Esophagus squamous epithelium (tissue), 5 donors: ENCODE measurements at places on chromosomes 5 and 9.

DNA sequence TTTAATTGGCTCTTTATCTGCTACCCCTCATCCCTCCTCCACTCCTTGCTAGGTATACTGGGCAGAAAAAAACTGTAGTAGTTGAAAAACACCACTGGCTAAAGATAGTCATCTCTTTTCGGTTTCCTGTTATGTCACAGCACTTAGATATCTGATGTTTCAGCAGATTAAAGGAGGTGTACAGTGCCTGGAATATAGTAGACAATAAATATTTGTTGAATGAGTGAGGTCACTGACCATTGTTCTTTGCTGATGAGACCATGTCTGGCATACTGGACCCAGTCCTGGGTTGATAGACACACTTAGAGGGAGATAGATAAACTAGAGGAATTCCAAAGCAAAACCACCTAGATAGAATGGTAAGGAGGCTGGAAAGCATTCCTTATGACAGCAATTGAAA lies 3.2 kb downstream of the GRPEL2 start:
- DNase-seq = no peak

DNA sequence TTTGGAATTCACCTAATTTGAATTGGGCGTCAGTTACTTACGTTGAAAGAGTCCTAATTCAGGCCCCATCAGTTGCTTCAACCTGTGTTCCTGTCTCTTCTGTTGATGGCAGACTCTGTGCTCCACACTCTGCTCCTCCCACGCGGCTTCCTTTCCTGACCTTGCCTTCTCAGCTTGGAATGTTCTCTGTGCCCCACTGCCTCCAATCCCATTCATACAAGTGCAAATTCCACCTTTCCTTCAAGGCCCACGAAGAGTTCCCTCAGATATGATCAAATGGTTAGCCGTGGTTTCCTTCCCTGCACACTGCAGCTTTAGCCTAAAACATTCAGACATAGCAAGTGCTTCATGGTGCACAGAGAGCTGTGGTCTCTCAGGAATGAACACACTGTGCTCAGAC lies 65.7 kb downstream of the SREK1 start:
- no peak for DNase-seq

DNA sequence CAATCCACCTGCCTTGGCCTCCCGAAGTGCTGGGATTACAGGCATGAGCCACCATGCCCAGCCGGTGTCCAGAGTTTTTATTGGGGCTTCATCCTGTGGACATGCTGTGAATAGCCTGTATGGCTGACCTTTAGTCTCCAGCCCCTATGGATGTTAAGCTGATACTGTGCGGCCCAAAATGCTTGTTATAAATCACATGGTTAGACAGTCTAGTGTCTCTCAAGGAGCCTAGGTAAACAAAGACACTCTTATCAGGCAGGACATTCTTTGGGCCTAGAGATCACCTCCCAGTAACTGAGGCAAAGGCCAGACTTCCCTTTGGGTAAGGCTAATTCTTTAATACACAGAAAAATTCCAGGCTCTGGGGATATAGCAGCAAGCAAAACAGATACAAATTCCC lies 22.0 kb upstream of the SLC46A2 start:
- DNase-seq = no peak

DNA sequence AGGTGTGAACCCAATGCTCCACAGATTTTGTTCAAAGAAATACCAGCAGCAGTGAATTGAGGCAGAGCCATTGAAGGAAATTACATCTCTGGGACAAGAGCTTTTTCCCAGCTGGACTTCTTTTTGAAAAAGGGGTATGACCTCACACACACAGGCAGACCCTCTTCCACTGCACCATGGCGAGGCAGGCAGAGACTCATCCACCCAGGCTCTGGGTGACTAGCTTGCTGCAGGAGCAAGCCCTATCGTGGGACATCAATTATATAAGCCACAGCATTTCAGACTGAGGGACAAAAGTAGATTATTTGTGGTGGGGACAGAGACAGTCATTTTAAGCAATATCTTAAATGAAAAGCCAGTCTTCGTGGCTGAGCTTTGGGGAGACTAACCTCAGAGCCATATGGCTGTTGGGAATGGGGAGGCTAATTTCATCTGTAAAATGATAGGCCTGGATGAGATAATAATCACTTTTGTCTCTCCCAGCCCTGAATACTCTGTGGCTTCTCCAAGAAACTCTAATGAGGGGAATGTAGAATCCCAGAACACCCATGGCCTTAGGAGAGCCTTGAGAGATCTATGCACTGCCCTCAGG lies 113.1 kb upstream of the TNC start:
- no peak for DNase-seq

GRCh38 chr5:159149085-159149484 lies 49.4 kb upstream of the EBF1 start:
- no peak for DNase-seq

DNA sequence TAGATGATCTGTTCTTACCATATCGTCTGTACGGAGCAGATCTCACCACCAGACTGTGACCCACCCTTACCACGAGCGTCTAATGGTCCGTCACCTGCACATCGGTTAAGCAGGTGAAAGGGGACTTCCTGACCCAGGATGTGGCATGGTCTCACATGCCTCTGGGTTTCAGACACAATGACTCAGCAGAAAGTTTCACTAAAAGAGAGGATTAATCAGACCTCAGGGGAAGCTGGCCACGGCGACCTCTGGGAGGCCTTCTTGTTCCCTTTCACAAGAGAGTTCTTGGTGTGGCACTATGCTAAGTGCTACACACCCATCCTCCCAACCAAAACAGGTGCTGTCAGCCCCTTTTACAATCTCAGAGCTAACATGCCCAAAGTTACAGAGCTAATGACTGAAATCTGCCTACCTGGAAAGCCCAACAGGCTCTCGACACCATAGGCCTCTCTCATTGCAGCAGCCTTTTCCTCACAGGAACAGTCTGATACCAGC lies 41.6 kb downstream of the ADAMTS12 start:
- DNase-seq = no peak

- no peak for DNase-seq
These were observed 3.4 kb downstream of the IL33 start for GRCh38 chr9:6219040-6219439.

DNA sequence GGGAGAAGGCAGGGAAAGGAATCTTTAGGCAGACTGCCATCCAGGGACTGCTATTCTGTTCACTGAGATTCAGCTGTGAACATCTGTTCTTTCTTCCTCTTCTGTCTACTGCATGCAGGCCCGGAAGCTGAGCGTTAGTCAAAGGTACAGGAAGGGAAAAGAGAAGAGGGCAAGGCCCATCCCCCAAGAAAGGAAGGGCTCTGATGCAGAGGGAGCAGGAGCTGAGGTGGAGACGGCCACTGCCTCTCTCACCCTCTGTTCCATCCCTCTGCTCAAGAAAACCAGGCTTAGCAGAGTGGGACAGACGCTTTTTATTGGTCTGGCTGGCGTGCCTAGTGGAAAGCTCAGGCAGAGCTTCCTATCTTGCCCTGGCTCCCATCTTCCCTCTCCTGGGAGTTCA lies 57.6 kb downstream of the PFDN1 start:
- no peak for DNase-seq
